ENCODE measurements at places on chromosomes 7 and 10.

GRCh38 chr7:112721366-112721765, 68.8 kb downstream of the TMEM168 start:
- DNase-seq, result no peak

- DNase-seq, result no peak
These were observed 12.0 kb upstream of the AKR1B1 start for GRCh38 chr7:134470864-134471263.

GRCh38 chr10:116769791-116770190, 27.4 kb upstream of the HSPA12A start:
- no peak for DNase-seq

DNA sequence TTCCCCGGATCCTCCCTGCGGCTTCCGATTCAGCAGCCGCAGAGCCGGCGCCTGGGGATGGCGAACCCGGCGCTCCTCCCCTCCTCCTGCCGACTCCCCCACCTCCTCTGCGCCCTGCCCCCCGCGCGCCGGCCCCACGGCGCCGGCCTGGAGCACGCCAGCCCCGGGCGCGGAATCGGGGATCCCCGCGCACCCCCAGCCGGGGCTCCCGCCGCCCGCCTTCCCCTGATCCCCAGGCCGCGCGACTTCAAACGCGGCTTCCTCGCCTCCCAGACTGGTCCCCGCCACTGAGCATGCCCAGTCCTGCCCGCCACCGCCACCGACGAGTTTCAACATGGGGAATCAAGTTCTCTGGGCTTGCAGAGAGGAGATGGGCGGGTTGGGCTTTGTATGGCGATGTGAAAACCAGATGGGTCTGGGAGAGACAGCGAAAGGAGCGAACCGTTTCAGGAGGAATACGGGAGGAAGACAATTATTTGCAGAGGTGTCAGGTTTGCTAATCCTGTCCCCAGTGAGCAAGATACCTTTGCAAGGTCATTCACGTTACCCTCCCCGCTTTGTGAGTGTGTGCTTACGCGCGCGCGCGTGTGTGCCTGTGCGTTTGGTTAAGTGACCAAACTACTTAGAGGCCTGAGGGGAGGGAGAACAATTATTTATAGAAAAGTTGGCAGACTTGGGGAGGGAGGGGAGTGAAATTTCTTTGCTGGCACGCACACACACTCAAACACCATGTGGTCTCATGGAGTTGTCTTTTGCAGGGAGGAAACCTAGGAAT, at the start of gene PANK1:
PANK1 (minus strand) TSS at position 276 of the 775 bp plus-strand sequence. CDS start 351 bp downstream, outside the sequence.
- DNase-seq, result peak; percentile 83

DNA sequence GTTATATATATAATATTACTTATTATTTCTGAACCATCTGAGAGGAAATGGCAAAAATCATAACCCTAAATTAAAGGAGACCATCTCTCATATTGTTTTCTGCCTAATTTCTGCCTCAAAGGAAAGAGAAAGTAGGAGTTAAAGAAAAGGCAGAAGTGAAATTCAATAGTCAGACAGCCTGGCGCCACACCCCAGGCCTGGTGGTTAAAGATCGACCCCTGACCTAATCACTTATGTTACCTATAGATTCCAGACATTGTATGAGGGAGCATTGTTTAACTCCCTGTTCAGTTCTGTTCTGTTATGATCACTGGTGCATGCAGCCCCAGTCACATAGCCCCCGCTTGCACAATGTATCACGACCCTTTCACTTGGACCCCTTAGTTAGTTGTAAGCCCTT, 24.9 kb upstream of the CHST3 start:
- no peak for DNase-seq

- no peak for DNase-seq
These were observed 7.5 kb downstream of the RBAK start for GRCh38 chr7:5053175-5053574.

GRCh38 chr10:132148261-132149251, 38.2 kb upstream of the DPYSL4 start:
- no peak for DNase-seq

DNA sequence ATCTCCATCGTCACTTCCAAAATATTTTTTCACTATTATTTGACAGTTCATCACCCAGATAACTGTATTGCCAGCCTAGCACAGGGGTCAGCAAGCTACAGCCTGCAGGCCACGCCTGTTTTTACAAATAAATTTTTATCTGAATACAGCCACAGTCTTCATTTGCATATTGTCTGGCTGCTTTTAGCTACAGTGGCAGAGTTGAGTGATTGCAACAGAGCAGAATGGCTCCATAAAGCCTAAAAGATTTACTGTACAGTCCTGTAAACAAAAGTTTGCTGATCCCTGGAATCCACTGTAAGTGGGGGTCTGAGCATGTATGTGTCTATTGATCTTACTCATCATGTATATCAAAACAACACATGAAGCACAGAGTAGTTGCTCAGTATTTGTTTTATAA, 45.9 kb upstream of the GNAI1 start:
- DNase-seq, result no peak
